ENCODE measurements at places on chromosomes 1 and 21.

- no peak for DNase-seq
Measured at GRCh38 chr1:4058706-4059105, 158.6 kb upstream of the C1orf174 start.

DNA sequence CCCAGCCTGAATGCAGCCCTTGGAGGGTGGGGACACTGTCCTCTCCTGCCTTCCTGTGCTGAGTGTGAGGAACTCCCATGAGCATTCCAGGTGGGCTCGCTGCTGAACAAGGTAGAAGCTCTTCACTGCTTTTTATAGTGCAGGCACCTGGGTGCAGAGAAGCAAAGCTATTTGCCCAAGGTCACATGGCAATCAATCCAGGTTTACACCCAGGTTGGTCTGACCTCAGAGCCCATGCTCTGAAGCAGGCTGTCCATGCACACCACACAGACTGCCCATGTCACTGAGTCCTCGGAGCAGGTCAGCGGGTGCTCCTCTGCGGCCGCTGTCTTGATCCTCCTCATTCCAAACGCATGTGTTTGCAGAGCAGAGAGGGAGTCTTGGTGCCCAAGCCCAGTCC, 323.4 kb upstream of the VAMP3 start:
- DNase-seq: no peak

DNA sequence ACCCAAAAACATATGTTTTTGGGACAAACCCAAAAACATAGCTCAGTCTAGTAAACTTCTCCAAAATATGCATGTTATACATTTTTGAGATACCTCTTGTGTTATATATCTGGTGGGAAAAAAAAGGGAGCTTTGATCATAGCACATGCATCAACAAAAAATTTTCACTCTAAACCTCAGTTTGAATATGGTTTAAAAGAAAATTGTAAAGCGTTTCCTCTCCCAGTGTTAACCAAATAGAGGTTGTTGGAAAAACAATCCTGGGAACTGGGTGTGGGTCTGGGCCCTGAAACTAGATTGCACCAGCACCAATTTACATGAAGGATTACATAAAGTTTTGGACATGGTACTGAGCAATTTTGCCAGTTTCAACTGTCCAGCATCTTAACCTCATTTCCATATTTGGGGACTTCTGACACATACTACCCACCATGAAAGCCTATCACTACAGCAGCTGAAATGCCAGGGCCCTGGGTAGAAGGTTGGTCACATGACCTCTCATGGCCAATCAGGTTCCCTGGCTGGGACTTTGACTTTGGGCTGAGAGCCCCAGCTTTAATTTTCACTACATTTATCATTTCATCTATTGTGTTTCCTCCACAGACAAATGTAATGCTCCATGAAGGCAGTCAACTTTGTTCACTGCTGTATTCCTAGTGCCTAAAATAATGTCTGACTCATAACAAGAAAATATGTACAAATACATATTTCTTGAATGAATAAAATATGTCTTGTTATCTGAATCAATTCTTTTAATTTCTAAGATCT, 150.7 kb downstream of the SETD4 start:
- no peak for DNase-seq

DNA sequence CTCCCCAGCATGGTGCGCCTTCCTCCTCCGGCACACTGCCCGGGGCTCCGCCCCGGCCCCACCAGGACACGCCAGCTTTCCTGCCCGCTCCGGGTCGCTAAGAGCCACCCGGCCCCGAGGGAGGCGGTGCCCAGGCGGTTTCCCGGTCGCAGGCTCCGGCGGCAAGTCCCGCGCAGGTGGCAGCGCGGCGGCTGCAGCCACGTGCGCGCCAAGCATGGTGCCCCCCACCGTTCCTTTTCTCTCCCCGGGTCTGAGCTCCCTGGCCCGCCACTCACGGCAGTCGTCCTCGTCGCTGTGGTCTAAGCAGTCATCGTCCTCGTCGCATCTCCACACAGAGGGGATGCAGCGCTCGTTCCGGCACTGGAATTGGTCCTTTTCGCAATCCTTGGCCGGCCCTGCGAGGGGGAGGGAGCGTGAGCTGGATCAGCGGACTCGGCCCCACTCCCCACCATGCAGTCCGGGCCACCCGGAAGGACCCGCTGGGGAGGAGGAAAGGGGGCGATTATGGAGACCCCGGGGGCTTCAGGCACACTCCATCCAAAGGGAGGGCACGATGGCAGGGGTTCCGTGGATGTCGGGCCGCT, 1.2 kb downstream of the LRP8 start:
- no peak for DNase-seq

GRCh38 chr1:43358121-43358745, 548 bp upstream of the CDC20 start:
- DNase-seq: no peak

- DNase-seq: no peak
Measured at GRCh38 chr1:79899914-79900313, 893.4 kb upstream of the ADGRL4 start.

DNA sequence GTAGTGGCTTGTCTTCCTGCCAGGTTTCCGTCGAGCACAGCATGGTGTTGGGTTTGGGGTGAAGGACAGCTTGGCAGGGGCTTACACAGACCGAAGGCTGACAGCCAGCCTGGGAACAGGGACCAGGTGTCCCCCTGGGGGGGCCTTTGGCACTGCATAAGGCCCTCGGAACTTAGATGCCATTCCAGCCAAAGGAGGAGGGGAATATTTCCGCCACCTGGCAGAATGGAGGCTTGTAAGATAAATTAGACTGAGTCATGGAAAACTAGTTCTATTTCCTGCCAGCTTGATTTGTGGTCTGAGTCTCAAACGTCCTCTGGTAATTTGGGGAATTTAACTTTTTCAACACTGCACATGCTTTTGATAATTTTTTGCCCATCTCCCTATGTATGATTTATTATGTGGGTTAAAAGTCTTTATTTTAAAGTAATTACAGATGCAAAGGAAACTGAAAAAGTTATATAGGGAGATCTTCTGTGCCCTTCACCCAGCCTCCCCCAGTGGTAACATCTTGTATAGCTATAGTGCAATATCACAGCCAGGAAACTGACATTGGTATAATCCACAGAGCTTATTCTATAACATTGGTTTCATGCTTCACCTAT, 11.5 kb upstream of the TMEM51 start:
- DNase-seq: no peak

DNA sequence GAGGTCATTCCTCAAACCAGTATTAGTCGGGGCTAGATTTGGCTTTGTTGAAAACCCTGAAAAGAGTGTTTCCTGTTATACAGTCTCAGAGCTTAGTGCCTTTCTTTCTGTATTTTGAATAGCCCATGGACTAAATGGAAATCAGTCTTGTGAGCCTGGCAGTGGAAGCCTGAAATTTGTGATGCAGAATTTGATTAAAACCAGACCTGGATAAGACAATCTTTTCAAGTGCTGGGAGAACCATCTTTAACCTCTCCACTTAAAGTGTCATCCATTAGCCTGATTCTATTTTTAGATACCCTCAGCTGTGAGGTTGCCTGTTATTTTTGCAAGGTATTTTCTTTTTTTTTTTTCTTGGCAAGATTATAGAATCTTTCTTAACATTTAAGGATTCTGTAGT, 19.5 kb downstream of the ACTN2 start:
- no peak for DNase-seq

- no peak for DNase-seq
Measured at GRCh38 chr1:225762002-225762441, 15.6 kb upstream of the SRP9 start.

Data from NCI-H1048 (cell line).